ENCODE measurements at places on chromosomes 6 and 20.

DNA sequence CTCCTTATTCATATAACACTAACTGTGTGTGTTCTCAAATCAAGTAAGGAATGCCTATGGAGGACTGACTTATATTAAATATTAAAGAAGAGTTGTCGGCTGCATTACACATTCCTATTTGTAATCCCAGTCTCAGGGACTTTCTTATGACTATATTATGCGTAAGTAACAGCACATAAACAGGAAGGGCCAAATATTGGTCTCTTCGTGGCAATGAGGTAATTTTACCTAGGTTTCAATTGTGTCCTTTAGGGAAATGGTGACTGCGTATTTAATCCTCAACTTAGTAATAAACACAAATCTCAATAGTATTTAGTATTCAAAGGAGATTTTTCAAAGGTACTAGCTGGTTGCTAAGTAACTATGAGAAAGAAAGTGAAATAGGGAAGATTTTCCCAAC lies 22.8 kb upstream of the EPM2A start:
- DNase-seq: no peak

GRCh38 chr6:155201461-155202226 lies 62.2 kb upstream of the CLDN20 start:
- DNase-seq: no peak

DNA sequence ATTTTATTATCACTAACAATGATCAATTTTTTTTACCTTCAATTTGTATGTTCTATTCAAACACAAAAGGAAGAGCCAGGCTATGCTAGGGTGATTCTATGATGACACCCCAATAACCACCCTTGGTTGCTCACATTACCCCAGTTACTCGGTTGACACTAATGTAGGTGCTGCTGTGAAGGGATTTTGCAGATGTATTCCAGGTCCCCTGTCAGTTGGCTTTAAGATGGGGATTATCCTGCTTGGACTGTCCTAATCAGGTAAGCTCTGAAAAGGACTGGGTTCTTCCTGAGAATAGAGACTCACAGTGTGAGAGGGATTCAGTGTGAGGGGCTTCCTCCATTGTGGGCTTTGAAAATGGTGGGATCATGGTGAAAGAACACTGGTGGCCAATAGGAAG lies 11.9 kb downstream of the HLA-A start:
- DNase-seq: no peak

GRCh38 chr20:43977962-43978361 lies 63.3 kb downstream of the TOX2 start:
- DNase-seq: no peak

- DNase-seq: no peak
Observed at GRCh38 chr6:119182216-119182803, 103.8 kb upstream of the FAM184A start.

DNA sequence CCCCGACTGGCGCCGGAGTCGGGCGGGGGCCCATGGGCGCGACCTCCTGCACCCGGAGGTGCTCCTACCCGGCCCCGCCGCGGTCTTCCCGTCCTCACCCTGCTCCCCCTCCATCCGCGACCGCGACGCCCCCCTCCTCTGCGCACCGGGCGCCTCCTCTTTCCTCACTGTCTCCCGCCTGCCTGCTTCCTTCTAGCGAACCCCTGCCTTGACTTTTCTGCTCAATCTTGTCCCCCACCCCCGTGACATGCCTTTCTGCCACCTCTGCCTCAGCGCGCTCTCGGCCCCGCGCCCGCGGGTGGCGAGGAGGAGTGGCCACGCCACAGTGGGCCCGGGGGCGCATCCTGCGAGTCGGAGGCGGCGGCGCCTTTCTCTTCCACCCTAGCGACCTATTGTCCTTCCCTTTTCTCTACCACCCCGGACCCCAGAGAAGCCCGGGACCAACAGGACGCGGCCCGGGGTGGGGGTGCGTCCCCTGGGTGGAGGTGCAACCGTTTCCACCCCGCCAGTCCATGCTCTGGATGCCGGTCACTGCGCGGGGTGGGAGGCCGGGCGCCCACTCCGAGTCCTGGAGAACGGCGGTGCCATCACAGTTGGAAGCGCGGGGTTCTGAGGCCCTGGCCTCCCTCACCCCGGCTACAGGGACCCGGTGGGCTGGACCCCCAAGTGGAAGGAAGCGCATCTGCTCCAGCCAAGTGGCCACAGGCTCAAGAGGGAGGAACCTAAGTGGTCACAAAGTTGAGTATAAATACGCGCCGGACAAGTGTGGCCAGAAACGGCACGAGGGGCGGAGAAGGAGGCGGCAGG lies 2.0 kb downstream of the PDE10A start:
- no peak for DNase-seq

- DNase-seq: no peak
Observed at GRCh38 chr20:17560344-17561074, 9.4 kb upstream of the DSTN start.

DNA sequence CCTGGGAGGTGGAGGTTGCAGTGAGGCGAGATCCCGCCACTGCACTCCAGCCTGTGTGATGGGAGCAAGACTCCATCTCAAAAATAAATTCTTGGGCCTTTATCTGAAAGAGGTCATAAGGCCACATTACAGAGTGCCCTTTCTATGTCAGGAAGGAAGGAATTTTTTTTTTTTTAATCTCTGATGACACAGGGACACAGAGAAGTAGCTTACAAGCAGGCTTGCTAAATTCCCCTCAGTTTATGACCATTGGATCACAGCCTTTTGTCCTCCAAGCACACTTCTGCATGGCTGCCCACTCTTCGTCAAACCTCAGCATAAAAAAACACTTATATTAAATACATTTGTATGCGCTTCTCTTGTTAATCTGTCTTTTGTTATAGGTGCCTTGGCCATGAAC lies 7.5 kb upstream of the IFNGR1 start:
- DNase-seq: no peak

- DNase-seq: no peak
Observed at GRCh38 chr20:18742841-18743240, 70.7 kb upstream of the SCP2D1 start.

DNA sequence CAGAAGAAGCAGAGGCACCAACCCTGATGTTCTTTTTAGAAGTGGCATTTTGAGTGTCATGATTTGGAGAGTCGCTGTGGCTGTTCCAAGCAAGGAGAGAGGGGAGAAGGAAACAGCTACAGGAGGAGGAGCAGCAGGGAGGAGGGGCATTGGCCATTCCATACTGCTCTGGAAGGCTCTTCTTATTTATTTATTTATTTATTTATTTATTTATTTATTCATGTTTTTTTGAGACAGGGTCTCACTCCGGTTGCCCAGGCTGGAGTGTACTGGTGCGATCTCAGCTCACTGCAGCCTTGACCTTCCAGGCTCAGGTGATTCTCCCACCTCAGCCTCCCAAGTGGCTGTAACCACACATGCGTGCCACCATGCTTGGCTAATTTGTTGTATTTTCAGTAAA lies 178.3 kb upstream of the PROKR2 start:
- DNase-seq: no peak

DNA sequence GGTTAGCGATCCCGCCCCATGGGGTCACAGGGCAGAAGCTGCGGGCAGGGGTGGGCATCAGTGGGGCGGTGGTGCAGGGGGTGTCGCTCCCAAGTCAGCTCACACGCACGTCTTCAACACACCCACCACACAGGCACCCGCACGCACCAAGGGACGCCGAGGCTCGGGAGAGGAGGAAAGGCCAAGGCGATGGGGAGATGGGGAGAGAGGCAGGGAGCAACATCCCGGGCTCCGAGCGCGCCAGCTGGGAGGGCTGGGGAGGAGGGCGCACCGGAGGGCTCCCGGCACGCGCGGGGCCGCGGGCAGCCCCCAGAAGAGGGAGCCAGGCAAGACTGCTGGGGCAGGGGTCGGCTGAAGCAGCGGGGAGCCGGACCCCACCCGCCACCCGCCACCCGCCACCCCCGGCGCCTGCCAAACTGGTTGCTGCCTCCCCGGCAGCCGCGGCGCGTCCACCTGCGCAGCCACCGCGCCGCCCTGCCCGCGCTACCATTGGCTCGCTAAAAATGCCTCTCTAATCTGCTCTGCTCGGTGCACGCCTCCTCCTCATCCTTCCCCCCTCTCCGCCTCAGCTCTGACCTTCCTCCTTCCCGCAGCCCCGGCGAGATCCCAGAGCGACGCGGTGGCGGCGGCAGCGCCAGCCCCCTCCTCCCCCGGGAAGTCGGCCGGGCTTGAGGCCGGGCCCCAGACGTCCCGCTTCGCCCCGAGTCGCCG lies at the start of gene PACSIN1:
Gene PACSIN1, plus strand, starts transcription at position 546 of the 711 bp plus-strand sequence. CDS start 60,230 bp downstream, outside the sequence.
- peak; percentile 36 for DNase-seq

- DNase-seq: no peak
Observed at GRCh38 chr6:79640146-79641111, 9.3 kb downstream of the SH3BGRL2 start.

DNA sequence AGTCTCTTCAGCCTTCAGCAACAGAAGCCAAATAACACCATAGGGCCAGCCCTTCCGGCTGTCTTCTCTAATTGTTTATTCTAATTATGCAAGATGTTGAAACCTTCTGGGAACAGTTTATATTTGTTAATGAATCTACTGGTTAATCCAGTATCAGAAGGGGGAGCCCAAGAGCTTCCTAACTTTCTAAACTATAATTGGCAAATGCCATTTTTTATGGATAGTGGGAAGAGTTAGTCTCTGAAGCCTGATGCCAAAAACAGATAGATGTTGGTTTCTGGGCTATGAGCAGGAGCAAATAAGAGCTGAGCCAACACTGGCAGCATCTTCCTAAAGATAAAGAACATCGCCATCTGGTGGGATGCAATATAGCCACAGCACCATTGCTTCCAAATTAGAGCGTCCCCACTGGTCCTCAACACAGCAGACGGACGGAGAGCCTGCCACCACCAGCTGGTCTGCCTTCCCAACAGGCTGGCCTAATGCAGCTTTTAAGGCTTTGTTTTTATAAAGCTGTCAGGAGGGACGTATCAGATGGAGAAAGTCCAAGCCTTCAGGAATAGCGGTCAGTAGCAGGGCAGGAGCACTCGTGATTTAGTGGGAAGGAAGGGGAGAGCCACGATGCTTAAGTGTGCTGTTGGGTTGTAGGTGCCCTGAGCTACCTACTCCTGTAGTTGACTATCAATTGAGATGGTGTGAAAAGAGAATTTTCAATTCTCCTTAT lies 118.8 kb downstream of the RALGAPA2 start:
- DNase-seq: no peak

- no peak for DNase-seq
Observed at GRCh38 chr6:116395647-116396046, 24.9 kb downstream of the DSE start.

GRCh38 chr6:151004383-151005024 lies 139.0 kb downstream of the MTHFD1L start:
- DNase-seq: no peak

DNA sequence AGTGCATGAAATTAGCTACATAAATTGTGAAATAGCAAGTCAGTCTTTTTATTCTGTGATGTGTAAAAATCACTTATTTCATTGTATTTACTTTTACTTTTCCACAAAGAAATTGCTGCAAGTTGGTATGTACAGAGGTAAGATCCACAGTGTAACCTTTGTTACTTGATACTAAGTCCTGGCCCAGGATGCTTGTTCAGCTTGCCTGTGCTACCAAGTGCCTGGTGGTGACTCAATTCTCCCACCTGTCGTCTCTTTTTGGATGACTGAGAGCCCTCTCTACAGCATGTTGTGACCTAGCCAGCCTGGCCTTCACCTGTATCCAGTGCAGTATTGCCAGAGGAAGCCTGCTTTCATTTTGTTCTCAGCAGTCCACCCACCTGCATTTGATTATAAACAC lies 54.9 kb downstream of the ANKRD6 start:
- no peak for DNase-seq

- DNase-seq: no peak
Observed at GRCh38 chr20:20426655-20426907, 58.7 kb downstream of the INSM1 start.

DNA sequence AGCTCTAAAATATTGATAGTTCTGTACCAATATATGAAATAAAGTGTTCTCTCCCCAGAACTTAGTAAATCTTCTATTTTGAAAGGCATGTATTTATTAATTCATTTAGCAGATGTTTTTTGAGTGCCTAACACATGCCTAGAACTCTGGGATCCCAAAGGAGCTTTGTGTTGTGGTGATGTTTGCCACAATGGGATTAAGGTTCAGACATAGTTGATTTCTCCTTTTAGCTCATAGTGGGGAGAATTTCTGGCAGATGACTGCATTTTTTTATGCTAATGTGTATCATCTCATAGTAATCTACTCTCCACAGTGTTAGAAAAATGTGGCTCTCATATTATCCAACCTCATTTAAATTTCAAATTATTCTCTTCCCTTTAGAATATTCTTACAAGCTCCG lies 21.7 kb downstream of the MYB start:
- no peak for DNase-seq

GRCh38 chr6:112997421-112998085 lies 650.4 kb downstream of the RFPL4B start:
- no peak for DNase-seq

DNA sequence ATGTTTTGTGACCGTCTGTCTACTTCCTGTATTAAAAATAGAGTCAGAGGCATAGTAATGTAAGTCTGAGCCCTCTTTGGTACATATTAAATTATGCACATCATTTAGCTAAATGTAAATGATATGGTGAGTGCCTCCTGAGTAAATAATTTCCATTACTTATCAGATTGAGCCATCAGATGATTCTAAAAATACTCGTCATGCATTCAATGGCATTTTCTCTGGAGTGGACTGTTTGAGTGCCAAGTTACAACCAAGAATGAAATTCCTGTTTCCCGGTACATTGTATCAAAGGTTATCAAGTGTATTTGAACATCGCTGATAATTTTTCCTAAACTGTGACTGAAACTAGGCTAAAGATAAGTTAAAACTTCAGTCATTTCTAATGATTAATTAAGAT lies 81.0 kb downstream of the AKAP7 start:
- DNase-seq: no peak

DNA sequence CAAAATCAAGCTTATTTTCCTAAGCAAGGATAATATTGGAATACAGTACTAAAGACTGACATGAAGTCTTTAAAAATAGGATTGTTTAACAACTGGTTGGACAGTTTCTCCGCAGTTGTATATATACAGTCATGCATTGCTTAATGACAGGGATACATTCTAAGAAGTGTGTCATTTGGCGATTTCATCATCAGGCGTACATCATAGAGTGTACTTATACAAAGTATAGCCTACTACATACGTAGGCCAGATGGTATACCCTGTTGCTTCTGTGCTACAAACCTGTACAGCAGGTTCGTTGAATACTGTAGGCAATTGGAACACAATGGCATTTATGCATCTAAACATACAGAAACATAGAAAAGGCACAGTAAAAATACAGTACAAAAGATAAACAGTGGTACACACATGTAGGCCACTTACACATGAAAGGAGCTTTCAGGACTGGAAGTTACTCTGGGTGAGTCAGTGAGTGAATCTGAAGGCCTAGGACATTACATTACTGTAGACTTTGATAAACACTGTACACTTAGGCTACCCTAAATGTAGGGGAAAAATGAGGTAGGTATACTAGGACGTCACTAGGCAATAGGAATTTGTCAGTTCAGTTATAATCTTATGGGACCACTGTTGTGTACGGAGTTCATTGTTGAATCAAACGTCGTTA lies 20.1 kb downstream of the HECA start:
- DNase-seq: no peak

DNA sequence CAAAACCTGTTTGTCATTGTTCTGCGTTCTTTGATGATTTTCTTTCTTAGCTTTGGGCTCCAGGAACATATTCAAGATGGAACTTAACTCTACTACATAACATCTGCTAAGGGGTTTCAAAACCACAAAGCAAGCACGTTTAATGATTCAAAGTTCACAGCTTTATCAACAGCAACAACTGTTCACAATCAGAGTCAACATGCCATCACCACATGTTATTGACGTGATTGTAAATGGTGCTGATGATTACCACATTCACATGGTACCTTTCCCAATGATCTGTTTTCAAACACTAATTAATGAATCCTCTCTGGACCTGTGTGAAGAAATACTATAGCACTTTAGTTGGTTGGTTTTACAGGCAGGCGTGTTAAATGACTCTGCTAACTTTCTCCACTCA lies 180.6 kb upstream of the CEP162 start:
- no peak for DNase-seq

- no peak for DNase-seq
Observed at GRCh38 chr20:11110535-11110934, 436.7 kb upstream of the JAG1 start.

Measured in hypothalamus (tissue), 51 donors.